Germinal center (tissue), 1 donor: ENCODE measurements at places on chromosomes 2 and 18.
A peak's percentile ranks its signal among the peaks of the same experiment; 100 is the strongest.

GRCh38 chr18:26386002-26386401 is 159.8 kb downstream of the TAF4B start:
- DNase-seq: no peak

- peak; percentile 78 for DNase-seq
Measured at GRCh38 chr18:35386600-35387100, 9.5 kb upstream of the ZNF396 start.

GRCh38 chr18:74289137-74289536 is 2.6 kb downstream of the CYB5A start:
- DNase-seq: no peak

DNA sequence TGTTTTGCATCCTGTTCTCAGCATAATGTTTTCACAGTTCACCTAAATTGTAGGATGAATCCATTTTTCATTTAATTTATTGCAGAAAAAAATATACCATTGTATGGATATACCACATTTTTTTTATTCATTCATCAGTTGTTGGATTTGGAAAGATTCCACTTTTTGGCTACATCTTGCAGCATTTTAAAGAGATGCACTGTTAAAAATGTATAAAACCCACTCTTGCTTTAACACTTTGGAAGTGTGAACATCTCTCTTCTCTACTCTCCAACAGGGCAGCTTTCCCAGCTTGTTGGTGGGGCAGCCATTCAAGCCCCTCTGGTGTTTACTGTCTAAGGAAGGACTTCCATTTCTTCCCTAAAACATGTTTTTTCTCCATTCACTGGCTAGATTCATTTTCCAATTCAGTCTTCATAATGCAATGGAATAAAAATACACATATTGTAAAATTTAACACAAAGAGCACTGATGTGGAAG is 104.4 kb upstream of the CBLN2 start:
- DNase-seq: no peak

DNA sequence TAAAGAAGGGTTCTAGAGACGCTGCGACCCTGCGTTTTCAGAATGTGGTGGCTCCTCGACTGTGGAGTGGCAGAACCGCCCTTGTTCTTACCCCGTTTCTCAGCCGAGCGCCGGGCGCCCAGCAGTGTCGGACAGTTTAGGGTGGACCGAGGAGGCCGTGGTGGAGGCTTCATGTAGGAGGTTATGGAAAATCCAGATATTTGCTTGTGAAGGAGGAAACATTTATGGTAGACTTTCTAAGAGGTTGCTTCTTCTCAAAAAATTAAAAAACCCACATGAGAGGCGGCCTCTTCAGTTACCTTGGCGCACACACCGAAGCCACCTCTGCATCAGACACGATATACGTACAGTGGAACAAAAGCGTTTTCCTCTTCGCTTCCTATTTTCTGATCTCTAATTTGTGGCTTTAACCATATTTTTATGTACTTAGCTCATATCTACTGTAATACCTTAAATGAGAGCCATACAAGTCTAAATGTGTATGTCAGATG is 120.8 kb downstream of the NFATC1 start:
- DNase-seq: no peak

- no peak for DNase-seq
Measured at GRCh38 chr2:27715318-27716210, 51.9 kb downstream of the SLC4A1AP start.

DNA sequence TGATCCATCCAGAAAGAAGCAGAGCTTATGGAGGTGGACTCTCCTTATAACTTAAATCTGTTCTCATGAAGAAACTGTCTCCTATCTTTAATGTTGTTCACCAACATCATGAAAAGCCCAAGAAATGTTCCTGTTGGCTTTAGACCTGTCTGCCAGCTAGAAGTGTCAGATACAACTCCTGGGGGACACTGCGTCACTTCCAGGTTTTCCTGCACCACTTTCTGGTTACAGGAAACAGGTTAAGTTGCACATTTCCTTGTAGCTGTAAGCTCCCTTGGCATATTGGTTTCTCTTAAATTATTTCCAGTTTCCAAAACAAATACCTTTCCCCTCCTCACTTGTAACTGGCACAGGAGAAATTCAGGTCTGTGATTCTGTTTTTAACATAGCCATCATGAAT is 2.9 kb downstream of the CEP68 start:
- DNase-seq: no peak

GRCh38 chr2:128554151-128554769 is 235.6 kb upstream of the HS6ST1 start:
- DNase-seq: no peak

DNA sequence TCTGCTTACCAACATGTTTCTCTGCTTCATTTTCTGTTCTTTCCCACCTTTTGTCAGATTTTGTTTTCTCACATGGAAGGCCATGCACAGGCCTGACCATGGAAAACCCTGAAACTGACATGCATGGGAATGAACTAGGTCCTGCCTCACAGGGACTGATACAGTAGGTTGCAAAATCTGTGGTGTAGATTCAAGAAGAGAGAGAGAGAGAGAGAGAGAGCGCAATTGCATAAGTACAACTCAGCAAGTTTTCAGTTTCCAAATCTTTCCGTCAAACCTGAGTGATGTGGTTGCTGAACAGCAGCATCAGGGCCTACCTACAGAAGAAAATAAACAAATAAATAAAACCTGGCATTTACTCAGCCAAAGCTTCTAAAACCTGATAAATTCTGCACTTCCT is 87.5 kb upstream of the RNF152 start:
- no peak for DNase-seq
